ENCODE measurements at places on chromosomes 3 and 15.

- no peak for DNase-seq
These were observed 73.7 kb downstream of the FOXB1 start for GRCh38 chr15:60077581-60078359.

DNA sequence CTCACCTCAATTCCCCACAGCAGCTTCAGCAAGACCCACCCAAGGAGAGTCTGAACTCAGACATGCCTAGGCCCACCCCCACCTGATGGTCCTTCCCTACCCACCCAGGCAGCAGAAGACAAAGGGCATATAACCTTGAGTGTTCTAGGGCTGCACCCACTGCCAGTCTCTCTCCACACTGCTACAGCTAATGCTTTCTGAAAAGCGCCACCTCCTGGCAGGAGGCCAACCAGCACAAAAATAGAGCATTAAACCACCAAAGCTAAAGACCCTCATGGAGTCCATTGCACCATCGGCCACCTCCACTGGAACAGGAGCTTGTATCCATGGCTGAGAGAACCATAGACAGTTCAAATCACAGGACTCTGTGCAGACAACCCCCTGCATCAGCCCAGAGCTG is 11.3 kb upstream of the RPL39L start:
- peak; percentile 34 for DNase-seq

DNA sequence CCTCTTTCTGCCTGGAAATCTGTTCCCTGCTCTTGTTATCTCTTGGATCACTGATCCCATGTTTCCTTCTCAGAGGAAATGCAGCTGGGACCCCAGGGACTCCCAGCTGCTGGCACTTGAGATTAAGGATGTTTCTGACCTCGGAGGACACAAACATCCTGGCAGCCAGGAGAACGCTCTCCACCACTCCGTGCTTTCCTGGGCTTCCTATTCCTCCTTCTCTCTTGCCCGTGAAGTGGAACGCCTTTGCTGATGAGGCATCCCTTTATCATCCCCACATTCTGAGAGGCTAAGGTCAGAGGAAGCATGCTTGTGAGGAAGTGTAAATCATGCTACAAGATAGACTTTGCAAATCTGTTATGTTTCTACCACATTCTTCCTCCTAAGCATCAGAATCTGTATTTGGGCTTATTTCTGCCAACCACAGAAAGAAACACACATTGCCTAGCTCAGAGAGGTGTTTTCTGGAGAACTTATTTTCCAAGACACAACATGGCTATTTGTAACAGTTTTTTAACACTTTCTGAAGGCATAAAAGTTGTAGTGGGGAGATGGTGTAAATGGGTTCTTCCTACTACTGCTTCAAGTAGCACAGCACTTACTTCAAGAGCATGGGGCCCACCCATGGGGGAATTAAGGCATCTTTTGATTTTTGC is 25.6 kb upstream of the LDHAL6B start:
- no peak for DNase-seq

- DNase-seq = peak; percentile 75
These were observed 51.6 kb upstream of the BLM start for GRCh38 chr15:90665288-90666134.

- peak; percentile 93 for DNase-seq
These were observed 33.5 kb downstream of the BCL2L10 start for GRCh38 chr15:52078876-52079700.

- no peak for DNase-seq
These were observed 16.7 kb upstream of the DENND6A start for GRCh38 chr3:57709559-57709958.

GRCh38 chr15:63991706-63992105 is 54.6 kb downstream of the DAPK2 start:
- no peak for DNase-seq

DNA sequence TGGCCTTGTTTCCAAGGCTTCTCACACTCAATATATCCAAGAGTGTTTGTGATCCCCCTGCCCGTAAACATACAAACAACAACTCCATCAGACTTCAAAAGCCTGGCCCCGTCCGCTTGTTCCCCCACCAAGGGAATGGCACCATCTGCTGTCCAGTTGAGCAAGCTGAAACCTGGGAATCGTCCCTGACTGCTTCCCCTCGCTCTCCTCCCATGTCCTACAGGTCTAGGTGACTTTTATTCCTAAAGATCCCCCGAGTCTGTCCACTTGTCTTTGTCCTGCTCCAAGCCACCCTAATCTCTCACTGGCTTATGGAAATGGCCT is 27.9 kb upstream of the FAM174B start:
- DNase-seq = peak; percentile 35

Data from colonic mucosa (tissue), 4 donors.